Sigmoid colon (tissue), 7 donors: ENCODE measurements at places on chromosomes 6 and 20.

- no peak for DNase-seq
Observed at GRCh38 chr20:22523499-22524392, 60.6 kb downstream of the FOXA2 start.

- no peak for DNase-seq
Observed at GRCh38 chr6:116289876-116290275, 10.1 kb upstream of the TSPYL1 start.

DNA sequence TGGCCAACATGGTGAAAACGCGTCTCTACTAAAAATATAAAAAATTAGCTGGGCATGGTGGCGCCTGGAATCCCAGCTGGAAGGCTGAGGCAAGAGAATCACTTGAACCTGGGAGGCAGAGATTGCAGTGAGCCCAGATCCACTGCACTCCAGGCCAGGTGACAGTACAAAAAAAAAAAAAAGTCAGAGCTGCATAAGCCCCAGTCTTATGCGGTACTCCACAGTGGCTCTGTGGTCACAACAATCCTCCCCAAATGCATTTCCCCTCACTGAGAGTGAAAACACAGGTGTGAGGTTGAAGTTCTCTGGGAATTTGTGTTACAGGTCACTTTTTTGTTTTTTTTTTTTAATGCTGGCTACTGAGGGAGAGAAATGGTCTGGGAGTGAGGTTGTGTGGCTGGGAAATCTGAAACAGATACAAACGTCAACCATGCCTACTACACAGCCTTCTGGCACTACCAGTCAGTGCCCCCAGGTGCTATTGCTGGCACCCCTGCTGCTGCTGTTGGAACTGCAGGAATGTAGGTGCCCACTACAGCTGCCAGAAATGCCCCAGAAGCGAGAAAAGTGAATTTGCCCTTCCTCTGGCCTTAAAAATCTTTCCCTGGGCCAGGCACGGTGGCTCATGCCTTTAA is 5.7 kb downstream of the MRPS26 start:
- DNase-seq = no peak

DNA sequence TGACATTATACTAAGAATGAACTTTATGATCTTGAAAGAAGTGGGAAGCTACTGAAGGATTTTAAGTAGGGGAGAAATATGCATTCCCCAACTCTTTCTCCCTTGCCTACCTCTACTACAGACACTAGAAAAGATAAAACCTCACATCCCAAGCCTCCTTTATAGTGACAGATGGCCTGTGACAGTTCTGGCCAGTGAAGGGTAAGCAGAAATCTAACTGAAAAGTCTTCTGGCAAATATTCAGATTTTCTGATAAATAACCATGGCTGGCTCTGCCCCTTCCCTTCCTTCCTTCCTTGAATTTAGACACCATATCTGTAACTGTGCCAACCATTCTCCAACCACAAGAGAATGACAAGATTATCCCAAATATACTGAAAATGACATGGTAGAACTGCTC is 10.2 kb upstream of the BEND6 start:
- DNase-seq = no peak

DNA sequence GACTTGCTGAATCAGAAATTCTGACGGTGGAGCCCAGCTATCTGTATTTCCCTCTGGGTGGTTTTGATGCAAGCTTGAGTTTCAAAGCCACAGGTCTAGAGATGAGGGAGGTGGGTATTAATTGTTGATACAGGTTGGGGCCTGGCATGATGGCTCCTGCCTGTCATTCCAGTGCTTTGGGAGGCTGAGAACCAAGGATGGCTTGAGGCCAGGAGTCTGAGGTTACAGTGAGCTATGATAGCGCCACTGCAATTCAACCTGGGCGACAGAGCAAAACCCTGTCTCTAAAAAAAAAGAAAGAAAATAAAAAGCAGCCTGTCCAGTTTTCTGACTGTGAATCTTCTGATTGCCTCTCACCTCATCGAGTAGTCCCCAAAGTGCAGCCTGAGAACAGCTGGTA is 184.8 kb upstream of the SASH1 start:
- no peak for DNase-seq

- no peak for DNase-seq
Observed at GRCh38 chr20:34385464-34385863, 22.4 kb downstream of the ITCH start.

DNA sequence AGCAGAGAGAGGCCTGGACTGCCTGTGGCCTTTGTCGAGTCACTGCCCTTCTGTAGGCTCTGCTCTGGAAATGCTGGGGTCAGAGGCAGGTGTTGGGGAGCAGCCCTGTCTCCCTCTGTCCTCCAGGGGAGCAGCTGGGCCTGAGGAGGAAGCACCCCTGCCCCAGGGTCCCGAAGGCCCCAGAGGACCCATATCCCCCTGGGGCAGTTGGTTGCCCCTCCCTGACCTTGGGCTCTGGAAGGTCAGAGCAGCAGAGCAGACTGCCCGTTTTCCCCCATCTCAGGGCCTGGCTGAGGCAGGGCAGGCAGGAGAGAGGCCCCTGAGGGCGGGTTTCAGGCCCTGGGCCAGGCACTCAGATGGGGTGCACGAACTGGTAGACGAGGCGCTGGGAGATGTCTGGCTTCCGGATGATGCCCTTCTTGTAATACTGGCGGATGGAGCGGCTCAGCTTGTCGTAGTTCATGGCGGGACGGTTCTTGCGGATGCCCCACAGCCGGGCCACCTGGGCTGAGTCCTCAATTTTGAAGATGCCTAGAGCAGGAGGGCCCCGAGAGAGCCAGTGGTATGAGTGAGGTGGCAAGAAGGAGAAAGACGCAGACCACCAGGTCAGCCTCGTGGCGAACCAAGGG is 18.1 kb downstream of the SPDEF start:
- DNase-seq = no peak

GRCh38 chr6:148934961-148935360 is 188.1 kb downstream of the UST start:
- DNase-seq = no peak

DNA sequence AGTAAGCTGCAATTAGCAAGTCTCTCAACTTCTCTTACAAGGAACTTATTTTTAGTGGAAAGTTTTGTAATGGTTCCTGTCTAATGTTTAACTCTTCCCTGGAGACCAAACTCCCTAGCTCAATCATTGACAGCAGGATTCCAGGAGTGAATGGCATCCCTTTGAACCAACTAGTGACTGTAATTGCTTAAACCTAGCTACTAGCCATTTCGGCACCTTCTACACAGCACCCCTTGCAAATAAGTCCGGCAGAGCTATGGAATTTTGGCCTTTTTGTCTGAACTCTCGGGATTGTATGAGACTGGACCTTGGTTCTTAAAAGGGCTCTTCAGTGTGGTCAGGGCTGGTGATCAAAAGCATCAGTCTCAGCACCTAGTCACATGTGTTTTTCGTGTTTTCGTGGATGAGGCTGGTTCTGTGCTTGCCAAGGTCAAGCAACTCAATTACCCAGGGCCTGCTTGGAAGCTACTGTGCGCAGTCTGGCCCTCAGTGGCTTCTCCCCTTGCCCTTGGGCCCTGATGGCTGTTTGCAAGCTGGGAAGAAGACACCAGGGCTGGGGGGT is 135.3 kb upstream of the NEDD9 start:
- no peak for DNase-seq

DNA sequence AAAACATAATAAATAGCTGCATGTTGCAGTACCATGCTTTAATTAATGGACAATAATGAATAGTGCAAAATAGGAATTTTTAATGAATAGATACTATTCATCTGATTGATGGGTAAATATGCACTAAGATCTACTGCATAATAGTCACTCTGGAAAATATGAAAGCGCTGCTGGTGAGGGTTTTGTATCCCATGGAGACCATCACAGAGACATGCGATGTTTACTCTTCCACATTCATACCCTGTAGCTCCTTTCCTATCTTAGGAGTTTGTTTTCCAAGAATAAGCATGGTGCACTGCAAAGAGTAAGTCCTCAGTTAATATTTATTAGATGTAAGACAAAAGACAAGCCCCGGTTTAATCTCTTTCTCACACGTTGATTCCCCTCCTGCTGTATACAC is 81.4 kb downstream of the NRSN1 start:
- no peak for DNase-seq

DNA sequence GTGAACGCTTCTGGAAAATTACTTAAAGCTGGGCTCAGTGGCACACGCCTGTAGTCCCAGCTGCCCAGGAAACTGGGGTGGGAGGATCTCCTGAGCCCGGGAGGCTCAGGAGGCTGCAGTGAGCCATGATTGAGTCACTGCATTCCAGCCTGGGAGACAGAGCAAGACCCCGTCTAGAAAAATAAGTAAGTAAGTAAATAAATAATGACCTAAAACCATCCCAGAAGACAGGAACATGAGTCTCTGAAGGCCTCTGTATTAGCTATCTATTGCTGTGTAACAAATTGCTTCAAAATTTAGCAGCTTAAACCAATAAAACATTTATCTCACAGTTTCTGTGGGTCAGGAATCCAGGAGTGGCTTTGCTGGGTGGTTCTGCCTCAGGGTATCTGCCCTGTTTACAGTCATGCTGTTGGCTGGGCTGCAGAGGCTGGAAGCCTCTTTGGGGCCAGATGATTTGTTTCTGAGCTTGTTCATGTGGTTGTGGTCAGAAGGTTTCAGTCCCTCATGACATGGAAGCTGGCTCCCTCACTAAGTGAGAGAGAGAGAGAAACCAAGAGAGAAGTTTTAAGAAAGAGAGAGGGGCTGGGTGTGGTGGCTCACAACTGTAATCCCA is 48.4 kb upstream of the NCOA3 start:
- DNase-seq = no peak

- DNase-seq = no peak
Observed at GRCh38 chr20:46965477-46965876, 70.8 kb downstream of the EYA2 start.

DNA sequence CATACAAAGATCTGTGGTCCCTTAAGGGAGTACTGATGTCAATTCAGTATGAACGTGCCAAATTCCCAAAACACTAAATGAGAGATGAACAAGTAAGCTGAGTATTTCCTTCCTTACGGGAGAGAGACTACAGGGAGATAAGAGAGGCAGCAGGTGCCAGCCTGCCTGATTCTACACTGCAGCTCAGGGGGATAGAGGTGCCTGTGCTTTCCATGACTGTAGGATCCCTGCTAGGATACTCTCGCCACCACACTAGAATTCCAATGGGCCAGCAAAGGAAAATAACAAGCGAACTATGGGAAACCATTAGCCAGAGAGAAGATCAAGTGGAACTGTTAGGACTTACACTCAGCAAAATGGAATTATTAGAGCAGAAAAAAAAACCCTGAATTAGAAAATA is 198.5 kb upstream of the BTBD3 start:
- DNase-seq = no peak

DNA sequence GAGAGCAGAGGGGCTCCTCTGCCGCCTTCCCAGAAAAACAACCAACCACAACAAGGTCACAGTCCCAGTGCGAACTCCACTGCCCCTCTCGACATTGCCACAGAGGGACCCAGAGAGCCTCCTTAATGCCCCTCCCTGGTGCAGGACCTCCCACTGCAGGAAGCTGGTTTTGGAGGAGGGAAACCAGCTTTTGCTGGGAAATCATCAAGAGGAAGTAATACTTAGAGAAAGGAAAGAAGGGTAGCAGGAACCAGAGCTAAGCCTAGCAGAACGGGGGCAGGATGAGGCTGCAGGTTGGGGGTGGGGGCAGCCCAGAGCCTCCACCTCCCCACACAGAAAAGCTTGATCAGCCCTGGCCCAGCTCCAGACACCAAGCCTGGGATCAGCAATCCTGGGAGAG is 37.7 kb upstream of the SIRPA start:
- DNase-seq = no peak

DNA sequence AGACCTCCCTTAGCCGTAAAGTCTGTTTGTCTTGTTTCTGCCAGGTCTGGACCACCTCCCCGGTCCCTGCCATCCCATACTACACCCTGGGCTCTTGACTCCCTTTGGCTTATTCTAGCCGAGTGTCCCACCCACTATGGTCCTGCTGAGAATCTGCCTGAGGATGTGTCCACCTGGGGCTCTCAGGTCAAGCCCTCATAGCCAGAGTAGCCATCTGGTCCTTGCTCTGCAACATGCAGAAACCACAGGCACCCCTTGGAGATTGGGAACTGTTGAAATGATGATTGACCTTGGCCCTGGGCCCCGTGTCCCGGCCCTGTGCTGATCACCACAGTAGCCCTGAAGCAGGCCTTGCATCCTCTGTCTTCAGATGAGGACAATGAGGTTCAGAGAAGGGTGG is 44.0 kb downstream of the VSTM2L start:
- DNase-seq = no peak

DNA sequence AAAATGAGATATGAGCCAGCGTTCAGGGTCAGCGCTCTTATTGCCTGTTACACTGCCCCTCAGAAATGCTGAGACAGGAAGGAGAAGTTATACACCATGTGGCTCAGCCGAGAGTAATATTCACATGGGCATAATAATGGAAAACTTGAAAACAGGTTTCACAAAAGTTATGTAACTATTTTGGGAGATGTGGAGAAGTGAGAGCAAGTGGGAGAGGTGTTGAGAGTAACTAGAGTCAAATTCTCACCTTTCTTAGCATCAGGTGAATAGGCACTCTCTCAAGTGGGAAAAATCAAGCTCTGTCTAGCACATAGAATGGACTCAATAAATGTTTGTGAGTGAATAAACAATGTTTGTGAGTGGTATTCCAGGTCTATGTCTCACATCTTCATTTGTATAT is 94.5 kb downstream of the TBX18 start:
- no peak for DNase-seq

DNA sequence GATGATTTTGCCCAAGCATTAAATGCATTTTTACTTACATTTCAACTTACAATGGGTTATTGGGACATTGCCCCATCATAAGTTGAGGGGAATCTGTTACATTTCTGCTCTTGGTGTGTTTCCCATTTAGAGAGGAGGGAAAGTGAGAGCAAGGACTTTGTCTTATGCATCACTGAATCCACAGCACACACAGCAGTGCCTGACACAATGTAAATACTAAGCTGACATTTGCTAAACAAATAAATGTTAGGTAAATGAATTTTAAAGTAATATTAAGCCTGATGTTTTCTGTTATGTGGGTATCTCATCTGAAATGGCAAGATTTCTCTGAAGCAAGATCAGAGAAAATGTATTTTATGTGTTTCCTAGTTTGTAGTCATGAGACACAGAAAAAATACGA is 143.6 kb upstream of the STXBP5 start:
- no peak for DNase-seq

- DNase-seq = no peak
Observed at GRCh38 chr6:24935366-24936152, at the start of gene RIPOR2. RIPOR2 (minus strand) TSS chr6:24935960; CDS start chr6:24935898, 62 bp downstream.

DNA sequence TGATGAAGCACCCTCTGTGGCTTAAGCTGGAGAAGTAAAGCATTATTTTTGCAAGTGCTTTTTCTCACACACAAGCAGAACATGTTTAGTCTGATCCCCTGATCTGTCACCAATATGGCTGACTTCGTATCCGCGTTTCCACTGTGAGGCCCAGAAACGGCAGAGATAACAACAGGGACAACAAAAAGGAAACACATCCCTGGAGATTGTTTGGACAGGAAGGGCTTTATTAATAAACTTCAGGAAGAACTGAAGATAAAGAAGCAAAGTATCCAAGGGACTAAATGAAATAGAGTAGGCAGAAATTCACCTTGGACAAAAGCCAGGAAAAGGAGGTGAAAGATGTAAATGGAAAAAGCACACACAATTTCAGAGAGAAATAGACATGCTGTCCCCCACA is 49.2 kb downstream of the RARS2 start:
- DNase-seq = no peak

- no peak for DNase-seq
Observed at GRCh38 chr20:38120625-38120988, 44.5 kb downstream of the TGM2 start.

- no peak for DNase-seq
Observed at GRCh38 chr6:139027620-139028182, 844 bp upstream of the ABRACL start.

GRCh38 chr6:129713806-129714333 is 3.9 kb upstream of the ARHGAP18 start:
- DNase-seq = no peak
